ENCODE measurements at places on chromosomes 7 and 10.

DNA sequence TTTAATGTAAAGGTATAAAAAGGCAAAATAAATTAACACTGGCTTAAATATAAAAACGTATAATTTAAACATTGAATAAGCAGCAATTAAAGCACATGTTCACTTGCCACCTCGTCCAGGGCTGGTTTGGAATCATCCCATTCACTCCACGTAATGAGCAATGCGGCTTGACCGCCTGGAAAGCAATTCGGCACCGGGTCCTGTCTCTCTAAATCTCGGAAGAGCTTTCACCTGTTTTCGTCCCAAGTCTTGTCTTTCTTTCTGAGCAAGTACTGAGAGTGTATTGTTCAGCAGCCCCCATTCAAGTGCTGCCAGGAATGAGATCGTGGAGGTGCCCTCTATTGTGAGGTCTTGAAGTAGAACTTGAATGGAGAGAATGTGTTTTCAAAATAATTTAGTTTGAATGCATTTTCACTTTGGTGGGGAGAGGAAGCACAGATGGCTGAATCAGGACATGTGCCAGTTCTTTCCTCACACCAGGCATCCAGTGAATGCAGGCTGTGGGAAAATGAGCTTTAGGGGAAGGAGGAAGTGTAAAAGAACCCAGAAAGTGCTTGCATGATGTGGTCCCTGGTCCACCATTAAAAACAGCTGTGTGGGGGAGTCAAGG is 515.2 kb downstream of the REEP3 start:
- H3K4me3 ChIP-seq: no peak overlapping the region
- no peaks in the 10 kb centered on the region for H3K36me3 ChIP-seq
- no peak overlapping the region for H3K27ac ChIP-seq
- H3K27me3 ChIP-seq: no peaks in the 10 kb centered on the region
- no peak for DNase-seq

DNA sequence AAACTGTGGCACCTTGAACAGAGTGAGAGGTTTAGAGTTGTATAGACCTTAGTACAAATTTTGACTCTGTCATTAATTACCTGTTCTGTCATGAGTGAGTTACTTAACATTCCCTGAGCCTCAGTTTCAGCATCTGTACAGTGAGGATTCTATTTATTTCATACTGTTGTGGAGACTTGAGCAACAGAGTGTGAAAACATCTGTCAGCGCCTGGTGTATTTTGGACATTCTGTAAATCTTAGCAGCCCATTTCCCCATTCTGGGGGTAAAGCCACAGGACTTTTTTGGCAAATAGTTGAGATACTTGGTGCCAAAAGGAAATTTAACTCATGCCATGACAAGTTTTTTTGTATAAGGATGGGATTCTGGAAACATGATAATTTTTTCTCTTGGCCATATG is 94.8 kb downstream of the AUTS2 start:
- no peak overlapping the region for H3K4me3 ChIP-seq
- H3K27me3 ChIP-seq: no peaks in the 10 kb centered on the region
- H3K27ac ChIP-seq: no peak overlapping the region
- no peaks in the 10 kb centered on the region for H3K4me1 ChIP-seq
- no peak for DNase-seq

GRCh38 chr7:94042381-94042780 is 38.2 kb upstream of the BET1 start:
- peaks cover 2% of the 10 kb centered on the region for H3K4me1 ChIP-seq
- H3K36me3 ChIP-seq: no peaks in the 10 kb centered on the region
- no peak overlapping the region for H3K27ac ChIP-seq
- H3K4me3 ChIP-seq: no peak overlapping the region

DNA sequence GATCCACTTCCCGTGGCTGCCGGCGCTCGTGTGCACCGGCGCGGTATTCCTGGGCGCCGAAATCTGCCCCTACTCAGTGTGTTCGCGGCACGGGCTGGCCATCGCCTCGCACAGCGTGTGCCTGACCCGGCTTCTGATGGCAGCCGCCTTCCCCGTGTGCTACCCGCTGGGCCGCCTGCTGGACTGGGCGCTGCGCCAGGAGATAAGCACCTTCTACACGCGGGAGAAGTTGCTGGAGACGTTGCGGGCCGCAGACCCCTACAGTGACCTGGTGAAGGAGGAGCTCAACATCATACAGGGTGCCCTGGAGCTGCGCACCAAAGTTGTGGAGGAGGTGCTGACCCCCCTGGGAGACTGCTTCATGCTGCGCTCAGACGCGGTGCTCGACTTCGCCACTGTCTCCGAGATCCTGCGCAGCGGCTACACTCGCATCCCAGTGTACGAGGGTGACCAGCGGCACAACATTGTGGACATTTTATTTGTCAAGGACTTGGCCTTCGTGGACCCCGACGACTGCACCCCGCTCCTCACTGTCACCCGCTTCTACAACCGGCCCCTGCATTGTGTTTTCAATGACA is 1.3 kb downstream of the CNNM1 start:
- peaks cover 2% of the 10 kb centered on the region for H3K4me1 ChIP-seq
- H3K27me3 ChIP-seq: peaks cover 22% of the 10 kb centered on the region
- H3K27ac ChIP-seq: no peak overlapping the region
- no peak for DNase-seq
- H3K4me3 ChIP-seq: peak overlapping the region; percentile 23

GRCh38 chr10:90919683-90920574 is 958 bp downstream of the ANKRD1 start:
- no peaks in the 10 kb centered on the region for H3K36me3 ChIP-seq
- 0 out of 2 replicates have a peak overlapping the region, but pooled peaks have one; percentile 13 for H3K27ac ChIP-seq
- H3K4me1 ChIP-seq: peaks cover 7% of the 10 kb centered on the region
- no peak overlapping the region for H3K4me3 ChIP-seq

- H3K4me1 ChIP-seq: no peaks in the 10 kb centered on the region
- no peak for DNase-seq
- no peaks in the 10 kb centered on the region for H3K36me3 ChIP-seq
- H3K27ac ChIP-seq: no peak overlapping the region
- no peaks in the 10 kb centered on the region for H3K27me3 ChIP-seq
- no peak overlapping the region for H3K4me3 ChIP-seq
Measured at GRCh38 chr10:80320377-80320776, 30.9 kb upstream of the MAT1A start.

DNA sequence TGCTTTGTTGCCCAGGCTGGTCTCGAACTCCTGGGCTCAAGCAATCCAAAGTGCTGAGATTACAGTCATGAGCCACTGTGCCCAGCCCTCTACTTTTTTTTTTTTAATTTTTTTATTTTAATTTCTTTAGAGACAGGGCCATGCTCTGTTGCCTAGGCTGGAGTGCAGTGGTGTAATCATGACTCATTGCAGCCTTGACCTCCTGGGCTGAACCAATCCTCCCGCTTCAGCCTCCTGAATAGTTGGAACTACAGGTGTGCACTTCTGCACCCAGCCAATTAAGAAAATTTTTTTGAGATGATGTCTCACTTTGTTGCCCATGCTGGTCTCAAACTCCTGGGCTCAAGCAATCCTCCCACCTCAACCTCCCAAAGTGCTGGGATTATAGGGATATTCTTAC is 528.6 kb downstream of the GATA3 start:
- H3K4me3 ChIP-seq: no peak overlapping the region
- H3K4me1 ChIP-seq: no peaks in the 10 kb centered on the region
- no peak for DNase-seq
- H3K27ac ChIP-seq: no peak overlapping the region
- H3K27me3 ChIP-seq: no peaks in the 10 kb centered on the region

DNA sequence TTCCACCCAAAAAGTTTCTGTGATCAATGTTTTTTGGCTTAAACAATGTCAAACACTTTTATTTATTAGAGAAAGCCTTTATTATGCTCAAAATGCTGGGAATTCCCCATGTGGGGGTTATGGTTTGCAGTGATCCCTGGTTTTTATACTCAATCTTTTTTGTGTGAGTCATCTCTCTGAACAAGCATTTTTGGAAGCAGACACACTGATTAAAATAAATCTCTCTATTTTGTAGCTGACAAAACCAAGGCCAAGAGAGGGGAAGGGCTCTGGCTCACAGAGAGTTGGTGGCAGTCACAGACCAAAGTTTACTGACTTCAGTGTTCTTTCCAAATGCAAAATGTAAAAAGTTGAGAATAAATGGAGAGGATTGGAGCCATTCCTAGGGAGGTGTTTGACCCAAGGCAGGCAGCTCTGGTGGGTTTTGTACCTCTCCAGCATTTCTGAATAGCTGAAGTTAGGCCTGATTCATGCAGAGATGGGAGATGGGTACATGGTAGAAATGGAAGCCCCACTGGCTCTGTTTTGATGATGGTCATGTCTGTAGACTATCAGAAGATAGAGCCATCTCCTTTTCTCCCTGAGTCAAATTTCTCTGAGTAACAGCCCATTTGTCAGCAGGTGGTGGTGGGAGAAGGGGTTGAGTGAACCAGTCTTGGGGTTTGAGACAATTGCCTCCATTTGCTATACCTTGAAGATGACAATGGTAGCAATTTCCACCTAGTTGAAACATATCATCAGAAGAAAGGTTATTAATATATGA is 45.4 kb upstream of the NAMPT start:
- H3K4me1 ChIP-seq: peaks cover 13% of the 10 kb centered on the region
- no peaks in the 10 kb centered on the region for H3K36me3 ChIP-seq
- no peaks in the 10 kb centered on the region for H3K27me3 ChIP-seq
- H3K27ac ChIP-seq: no peak overlapping the region

DNA sequence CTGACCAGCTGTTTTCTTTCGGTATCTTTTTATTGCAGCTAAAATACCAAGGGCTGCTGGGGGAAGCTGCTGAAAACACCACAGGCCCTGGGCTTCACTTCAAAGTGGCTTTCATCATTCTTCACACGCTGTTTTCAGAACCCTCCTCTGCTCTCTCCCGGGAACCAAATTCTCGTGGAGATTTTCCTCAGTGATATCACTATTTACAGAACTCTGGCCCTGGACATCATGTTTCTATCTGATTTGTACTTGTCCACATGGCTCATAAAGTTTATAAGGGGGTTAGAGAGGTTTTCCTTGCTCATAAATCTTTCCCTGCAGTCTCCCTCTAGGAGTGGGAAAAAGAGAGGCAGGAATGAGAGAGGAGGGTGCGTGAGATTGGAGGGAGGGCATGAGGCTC is 177.4 kb upstream of the NPVF start:
- H3K27ac ChIP-seq: no peak overlapping the region
- no peaks in the 10 kb centered on the region for H3K36me3 ChIP-seq
- no peak overlapping the region for H3K4me3 ChIP-seq
- DNase-seq: no peak
- H3K4me1 ChIP-seq: no peaks in the 10 kb centered on the region

DNA sequence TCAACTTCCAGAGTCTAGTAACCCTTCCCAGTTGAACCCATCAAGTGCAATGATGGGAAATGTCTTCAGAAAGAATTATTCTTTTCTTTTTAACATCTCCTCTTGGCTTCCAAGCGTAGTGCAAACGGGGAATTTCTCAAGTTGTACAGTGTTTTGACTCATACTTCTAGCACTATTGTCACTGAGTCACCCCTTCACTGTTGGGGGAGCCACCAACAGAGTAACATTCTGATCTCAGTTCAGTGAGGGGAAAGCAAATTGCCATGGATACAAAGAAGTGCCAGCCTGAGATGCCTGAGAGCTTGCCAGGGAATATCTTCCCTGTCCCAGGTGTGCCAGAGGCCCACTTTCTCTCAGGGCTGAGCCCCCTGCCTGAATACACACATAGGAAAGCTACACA is 31.0 kb downstream of the CYP3A5 start:
- no peak overlapping the region for H3K27ac ChIP-seq
- no peak overlapping the region for H3K4me3 ChIP-seq
- DNase-seq: no peak
- no peaks in the 10 kb centered on the region for H3K27me3 ChIP-seq

GRCh38 chr7:128735436-128735835 is 3.7 kb upstream of the CALU start:
- no peaks in the 10 kb centered on the region for H3K36me3 ChIP-seq
- peaks cover 5% of the 10 kb centered on the region for H3K4me1 ChIP-seq
- no peak for DNase-seq
- no peak overlapping the region for H3K4me3 ChIP-seq
- H3K27ac ChIP-seq: no peak overlapping the region
- peaks cover 19% of the 10 kb centered on the region for H3K27me3 ChIP-seq

DNA sequence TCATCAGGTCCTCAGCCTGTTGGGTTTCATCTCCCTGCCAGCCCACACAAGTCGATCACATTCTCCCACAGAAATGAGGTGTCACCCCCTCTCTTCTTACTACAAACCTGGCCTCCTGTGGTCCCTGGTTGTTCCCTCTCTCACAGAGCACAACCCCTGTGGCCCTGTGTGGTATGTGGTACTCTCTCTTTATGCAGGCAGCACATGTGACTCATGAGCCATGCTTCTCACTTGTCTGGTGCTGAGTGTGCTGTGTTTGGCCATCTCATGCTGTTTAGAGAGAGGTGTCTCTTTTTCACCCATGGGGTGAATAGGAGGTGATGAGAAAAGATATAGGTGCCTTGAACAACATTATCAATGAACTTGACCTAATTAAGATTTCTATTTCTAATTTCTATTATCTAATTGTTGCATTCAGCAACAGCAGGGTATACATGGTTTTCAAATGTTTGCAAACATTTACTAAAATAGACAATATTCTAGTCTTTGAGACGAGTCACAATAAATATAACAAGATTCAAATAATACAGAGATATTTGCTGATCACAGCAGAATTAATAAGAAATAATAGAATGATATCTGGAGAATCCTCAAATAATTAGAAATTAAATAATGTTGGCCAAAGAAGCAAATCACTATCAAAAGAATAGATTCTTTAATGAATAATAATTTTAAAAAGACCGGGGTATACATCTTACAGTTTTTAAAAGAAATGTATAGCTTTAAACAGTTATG is 633.8 kb upstream of the IGFBP3 start:
- H3K27me3 ChIP-seq: no peaks in the 10 kb centered on the region
- no peak overlapping the region for H3K27ac ChIP-seq
- H3K4me3 ChIP-seq: no peak overlapping the region
- peak; percentile 76 for DNase-seq
- H3K36me3 ChIP-seq: no peaks in the 10 kb centered on the region

DNA sequence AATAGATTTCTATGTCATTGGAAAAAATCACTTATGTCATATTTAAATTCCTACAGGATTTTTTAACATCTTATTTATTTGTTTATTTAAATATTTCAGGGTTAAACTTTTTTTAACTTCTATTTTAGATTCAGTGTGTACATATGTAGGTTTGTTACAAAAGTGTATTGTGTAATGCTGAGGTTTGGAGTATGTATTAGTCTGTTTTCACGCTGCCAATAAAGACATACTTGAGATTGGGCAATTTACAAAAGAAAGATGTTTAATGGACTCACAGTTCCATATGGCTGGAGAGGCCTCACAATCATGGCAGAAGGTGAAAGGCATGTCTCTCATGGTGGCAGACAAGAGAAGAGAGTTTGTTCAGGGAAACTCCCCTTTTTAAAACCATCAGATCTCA is 65.4 kb downstream of the MGAM2 start:
- no peak overlapping the region for H3K4me3 ChIP-seq
- DNase-seq: no peak
- no peaks in the 10 kb centered on the region for H3K4me1 ChIP-seq
- H3K27ac ChIP-seq: no peak overlapping the region
- H3K36me3 ChIP-seq: no peaks in the 10 kb centered on the region

GRCh38 chr10:123962756-123963530 is 71.3 kb upstream of the CPXM2 start:
- no peaks in the 10 kb centered on the region for H3K4me1 ChIP-seq
- no peak overlapping the region for H3K27ac ChIP-seq
- H3K36me3 ChIP-seq: no peaks in the 10 kb centered on the region
- no peaks in the 10 kb centered on the region for H3K27me3 ChIP-seq
- no peak overlapping the region for H3K4me3 ChIP-seq

Data from IMR-90 (cell line).